ENCODE measurements at places on chromosomes 16 and 17.

GRCh38 chr16:5205361-5206040 lies 107.9 kb upstream of the EEF2KMT start:
- no peak for DNase-seq

- DNase-seq = no peak
These were observed 24.9 kb downstream of the ACSF3 start for GRCh38 chr16:89118361-89119165.

GRCh38 chr16:86635176-86635876 lies 57.0 kb downstream of the FOXL1 start:
- DNase-seq = no peak

- no peak for DNase-seq
These were observed 8.3 kb upstream of the CLUH start for GRCh38 chr17:2719861-2720260.

DNA sequence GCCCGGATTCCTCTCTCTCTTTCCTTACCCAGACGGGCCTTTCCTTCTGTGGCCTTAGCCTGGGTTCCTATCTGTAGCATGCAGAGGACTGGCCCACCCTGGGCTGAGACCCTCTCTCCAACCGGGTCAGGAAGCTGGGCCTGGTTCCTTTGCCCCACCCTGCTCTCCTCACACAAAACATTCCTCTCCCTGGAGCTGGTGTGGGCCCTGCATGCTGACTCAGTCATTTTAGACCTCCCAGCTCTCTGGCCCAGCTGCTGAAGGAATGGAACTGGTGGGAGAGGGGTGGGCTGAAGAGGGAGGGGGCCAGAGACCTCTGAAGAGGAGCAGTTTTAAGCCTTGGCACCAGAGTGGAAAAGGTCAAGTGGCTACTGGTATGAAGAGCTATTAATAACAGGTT lies 957 bp downstream of the MYL4 start:
- no peak for DNase-seq

DNA sequence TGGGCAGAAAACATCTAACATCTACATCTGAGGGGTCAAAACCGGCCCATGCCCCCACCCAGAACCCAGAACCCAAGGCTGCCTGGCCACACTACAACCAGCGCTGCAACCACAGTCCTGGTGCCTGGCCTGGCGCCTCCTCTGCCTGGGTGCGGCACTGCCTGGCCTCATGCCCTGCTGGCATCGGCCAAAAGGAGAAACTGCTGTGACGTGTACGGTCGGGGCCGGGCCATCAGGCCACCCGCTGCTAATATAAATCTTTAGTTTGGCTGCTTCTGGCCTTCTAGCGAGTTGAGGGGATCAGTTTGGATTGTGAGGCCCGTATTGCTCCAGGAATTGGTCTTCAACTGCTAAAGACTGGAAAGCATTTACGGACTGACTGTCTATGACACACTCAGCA lies 22.8 kb downstream of the TMEM204 start:
- DNase-seq = peak; percentile 66

- no peak for DNase-seq
These were observed 115.7 kb downstream of the ZNF423 start for GRCh38 chr16:49740256-49740655.

DNA sequence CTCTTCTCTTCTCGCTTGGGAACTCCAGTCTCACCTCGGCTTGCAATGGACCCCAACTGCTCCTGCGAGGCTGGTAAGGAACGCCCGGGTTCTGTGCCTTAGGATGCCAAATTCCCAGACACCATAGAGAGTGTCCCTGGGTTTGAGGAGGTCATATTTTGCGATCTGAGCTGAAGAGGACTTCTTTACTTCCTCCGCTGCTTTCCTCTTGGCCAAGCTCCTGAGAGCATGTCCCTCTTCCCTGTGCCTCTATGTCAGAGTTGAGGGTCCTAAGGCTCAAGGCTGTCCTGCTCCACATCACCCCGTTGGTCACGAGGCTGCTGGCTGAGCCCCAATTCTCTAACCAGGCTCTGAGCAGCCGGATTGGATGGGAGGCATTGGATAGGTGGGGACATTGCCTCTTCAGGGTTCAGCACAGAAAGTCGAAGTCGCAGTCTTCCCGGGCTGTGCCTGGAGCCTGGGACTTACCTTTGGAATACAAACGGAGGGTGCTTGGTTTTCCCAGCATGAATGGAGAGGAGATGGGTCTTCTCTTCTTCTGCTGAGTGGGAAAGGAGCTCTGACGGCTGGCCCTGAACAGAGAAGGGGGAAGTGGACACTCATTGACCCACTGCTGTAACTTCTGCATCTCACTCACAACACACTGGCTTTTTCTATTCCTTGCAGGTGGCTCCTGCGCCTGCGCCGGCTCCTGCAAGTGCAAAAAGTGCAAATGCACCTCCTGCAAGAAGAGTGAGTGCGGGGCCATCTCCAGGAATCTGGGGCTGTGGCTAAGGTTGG lies 416 bp downstream of the MT1H start:
- no peak for DNase-seq

GRCh38 chr17:7496470-7497183 lies 12.5 kb downstream of the POLR2A start:
- DNase-seq = no peak

- peak; percentile 36 for DNase-seq
These were observed at the start of gene TBX6 for GRCh38 chr16:30091474-30092372. Gene TBX6, minus strand, starts transcription at chr16:30091924. Its CDS starts 731 bp downstream, at chr16:30091193.

GRCh38 chr16:85387171-85387507 lies 226.0 kb upstream of the GSE1 start:
- no peak for DNase-seq

- no peak for DNase-seq
These were observed 1.4 kb downstream of the CDK5R1 start for GRCh38 chr17:32488177-32488542.

GRCh38 chr16:1615761-1616160 lies 3.6 kb downstream of the CRAMP1 start:
- DNase-seq = no peak

- DNase-seq = no peak
These were observed 2.5 kb downstream of the GRIN2C start for GRCh38 chr17:74857191-74857590.

DNA sequence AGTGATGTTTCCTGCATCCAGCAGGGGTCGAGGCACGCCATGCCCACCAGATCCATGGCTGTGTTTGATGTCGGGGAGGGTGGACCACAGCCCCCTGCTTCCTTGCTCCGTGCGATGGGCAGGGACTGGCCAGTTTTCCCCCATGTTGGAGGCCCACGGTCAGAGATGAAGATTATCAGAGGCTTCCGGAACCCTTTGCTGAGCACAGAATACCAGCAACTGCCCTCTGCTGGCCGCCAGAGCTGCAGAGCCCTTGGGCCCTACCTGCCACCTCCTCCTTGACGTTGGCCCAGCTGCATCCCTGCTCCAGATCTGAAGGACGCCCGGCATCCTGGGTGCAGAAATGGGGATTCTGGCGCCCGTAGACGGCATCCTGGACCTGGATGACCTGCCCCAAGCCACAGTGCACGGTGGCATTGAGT lies 23.7 kb upstream of the BCO1 start:
- DNase-seq = no peak

DNA sequence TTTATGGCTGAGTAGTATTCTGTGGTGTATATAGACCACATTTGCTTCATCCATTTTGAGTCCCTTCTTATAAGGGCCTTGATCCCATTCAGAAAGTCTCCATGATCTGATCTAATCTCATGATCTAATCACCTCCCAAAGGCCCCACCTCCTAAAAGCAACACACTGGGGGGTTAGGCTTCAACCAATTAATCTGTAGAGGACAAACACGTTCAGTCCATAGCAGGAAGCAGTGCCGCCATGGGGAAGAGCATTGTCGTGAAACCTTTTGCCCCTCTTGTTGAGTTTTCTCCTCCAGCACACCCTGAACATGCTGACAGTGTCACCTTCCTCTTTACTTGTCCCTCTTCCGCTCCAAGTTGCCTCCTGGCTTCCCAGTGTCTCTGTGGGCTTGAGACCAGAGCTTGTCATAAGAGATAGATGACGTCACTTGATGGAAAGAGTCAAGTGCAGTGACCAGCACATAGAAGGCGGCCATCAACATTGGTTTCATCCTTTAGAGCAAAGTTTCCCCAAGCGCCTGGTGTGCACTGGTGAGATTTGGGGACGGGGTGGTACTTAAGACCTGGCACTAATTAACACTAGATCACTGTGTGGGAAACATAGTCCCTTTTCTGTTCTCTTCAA lies 74.1 kb downstream of the PRKCB start:
- DNase-seq = no peak

- DNase-seq = no peak
These were observed 31.6 kb upstream of the HS3ST2 start for GRCh38 chr16:22782314-22782713.

GRCh38 chr17:35747540-35748017 lies 5.5 kb downstream of the GAS2L2 start:
- DNase-seq = no peak

DNA sequence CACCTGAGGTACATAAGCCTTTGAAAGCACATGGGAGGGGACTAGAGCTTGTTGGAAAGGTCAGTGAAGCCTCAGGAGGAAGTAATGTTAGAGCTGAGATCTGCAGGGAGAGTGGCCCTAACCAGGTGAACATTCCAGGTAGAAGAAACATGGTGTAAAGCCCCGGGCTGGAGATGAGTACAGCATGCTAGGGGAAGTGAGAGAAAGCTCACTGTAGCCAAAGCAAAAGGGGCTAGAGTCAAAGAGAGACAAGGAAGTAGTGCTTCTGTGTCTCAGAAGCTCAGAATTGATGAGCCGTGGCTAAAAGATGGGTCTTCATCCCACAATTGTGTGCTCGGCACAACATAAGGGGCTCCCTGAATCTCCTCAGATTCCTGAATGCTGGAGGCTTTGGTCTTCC lies 481.8 kb downstream of the XYLT1 start:
- DNase-seq = no peak

GRCh38 chr16:65070831-65071432 lies 50.9 kb downstream of the CDH11 start:
- DNase-seq = peak; percentile 85

DNA sequence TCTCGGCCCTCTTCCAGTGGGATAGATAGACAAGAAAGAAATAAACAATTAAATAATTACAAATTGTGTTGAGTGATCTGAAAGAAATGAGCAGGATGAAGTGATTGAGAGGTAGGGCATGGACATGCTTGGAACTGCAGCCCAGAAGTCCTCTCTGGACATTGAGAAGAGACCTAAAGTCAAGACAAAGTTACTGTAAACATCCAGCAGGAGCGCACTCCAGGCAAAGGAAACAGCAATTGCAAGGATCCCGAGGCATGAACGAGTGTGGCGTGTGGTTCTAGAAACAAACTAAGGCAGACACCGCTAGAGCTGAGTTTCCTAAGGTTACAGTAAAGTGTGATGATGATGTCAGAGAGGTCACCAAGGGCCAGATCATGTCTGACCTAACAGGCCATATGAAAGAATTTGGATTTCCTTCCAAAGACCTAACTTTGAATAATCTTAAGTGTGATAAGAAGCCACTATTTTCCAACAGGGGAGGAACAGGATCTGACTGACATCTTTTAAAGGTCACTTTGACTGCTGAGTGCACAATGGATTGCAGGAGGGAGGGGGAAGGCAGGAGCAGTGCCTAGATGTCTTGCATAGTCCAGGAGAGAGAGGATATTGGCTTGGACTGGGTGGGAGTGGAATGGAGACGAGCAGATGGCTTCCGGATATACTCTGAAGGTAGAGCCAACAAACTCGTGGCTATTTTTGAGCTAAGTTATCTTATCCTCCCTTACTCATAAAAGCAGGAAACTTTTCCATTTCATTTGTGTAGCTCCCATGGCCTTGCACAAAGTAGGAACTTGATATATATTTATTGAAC lies 19.0 kb downstream of the ABCC12 start:
- no peak for DNase-seq

DNA sequence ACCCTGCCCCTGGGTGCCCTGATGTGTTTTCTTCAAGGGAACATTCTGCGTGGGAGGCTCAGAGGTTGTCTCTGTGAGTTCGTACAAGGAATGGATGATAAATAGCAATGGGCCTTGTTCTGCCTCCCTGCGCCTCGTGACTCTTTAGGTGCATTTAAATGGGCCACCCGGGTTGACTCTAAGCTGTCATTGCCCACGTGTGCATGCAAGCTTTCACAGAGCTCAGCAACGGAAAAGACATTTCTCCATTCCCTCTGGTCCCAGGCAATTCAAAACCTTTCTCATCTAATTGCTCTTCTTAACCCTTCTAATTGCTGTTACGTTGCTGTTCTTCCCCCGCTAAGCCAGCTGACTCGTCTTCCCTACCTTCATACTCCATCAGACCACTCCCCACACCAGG lies 71.5 kb upstream of the SDK2 start:
- DNase-seq = no peak

DNA sequence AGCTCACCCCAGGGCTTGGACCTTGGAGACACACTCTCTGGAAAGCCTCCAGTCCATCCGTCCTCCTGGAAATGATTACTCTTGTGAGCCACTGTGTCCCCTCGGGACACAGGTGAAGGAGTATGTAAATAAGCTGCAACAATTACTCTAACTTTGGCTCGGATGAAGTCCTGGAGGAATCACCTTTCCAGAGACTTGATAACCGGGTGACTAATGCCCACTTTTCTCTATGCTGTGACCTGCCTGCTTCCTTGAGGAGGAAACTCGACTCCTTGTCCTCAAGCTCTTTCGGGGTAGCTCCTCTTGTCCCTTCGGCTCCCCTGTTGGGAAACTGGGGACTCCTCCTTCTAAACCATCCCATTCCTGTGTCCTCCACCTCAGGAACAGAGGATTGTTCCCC lies at the start of gene OR1A1:
Gene OR1A1, plus strand, starts transcription at position 301 of the 400 bp plus-strand sequence. CDS start 7,954 bp downstream, outside the sequence.
- no peak for DNase-seq

DNA sequence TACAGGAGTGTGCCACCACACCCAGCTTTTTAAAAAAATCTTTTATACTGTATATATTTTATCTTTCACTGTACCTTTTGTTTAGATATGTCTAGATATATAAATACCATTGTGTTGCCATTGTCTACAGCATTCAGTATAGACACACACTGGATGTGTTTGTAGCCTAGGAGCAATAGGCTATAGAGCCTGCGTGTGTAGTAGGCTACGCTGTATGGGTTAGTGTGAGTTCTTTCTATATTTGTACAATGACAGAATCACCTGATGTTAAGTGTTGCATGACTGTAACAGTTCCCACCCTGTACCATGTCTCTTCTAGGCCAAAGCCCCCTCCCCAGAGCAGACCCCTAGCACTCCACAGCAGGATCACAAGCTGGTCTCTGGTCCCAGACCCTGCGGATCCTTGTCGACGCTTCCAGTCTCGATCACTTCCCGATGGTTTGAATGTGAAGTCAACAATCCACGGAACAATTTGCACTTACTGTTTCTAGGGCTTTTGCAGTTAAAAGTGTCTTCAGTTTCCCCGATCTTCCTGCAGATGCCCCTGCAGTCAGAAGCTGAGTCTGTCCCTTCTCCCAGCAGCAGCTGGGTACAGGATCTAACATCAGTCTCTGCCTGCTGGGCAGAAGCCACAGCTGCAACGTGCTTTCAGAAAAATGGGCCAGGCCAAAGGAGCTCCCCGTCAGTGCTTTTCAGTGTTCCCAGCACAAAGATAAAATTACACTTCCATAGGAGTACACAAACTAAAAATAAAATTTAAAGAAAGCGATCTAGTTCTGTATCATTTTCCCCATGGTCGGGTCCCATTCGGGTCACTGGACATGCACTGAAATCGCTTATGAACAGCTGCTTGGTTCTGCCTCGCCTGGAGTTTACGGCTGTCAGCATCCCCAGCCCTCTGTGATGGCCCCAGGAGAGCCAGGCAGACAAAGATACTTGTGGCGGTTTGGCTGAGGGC lies 35.4 kb downstream of the ADAM11 start:
- no peak for DNase-seq

- DNase-seq = no peak
These were observed 297.3 kb downstream of the ABCC12 start for GRCh38 chr16:47858333-47858982.

- no peak for DNase-seq
These were observed 325.3 kb downstream of the UTP18 start for GRCh38 chr17:51585514-51586104.
